ENCODE measurements at places on chromosomes 2 and 18.

DNA sequence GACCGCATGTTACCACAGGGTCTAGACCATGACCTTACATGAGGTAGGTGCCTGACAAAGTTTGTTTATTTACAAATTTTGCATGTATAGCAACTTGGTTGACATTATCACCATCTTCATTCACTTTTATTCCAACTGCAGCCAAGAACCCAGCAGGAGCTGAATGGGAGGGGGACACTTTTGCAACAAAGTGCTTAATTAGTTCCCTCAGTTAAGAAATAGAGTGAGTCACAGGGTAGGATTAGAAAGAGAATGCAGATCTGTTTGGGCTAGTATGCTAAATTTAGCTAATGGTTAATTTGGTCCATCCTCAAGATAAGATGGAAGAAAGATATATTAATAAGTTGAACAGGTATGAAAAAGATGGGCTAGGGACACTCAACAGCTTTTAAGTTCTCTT is 678.9 kb downstream of the ARHGAP15 start:
- no peak for DNase-seq

GRCh38 chr2:2448178-2448577 is 117.1 kb upstream of the MYT1L start:
- DNase-seq, result no peak

- no peak for DNase-seq
Observed at GRCh38 chr2:8659092-8659734, 22.6 kb upstream of the ID2 start.

DNA sequence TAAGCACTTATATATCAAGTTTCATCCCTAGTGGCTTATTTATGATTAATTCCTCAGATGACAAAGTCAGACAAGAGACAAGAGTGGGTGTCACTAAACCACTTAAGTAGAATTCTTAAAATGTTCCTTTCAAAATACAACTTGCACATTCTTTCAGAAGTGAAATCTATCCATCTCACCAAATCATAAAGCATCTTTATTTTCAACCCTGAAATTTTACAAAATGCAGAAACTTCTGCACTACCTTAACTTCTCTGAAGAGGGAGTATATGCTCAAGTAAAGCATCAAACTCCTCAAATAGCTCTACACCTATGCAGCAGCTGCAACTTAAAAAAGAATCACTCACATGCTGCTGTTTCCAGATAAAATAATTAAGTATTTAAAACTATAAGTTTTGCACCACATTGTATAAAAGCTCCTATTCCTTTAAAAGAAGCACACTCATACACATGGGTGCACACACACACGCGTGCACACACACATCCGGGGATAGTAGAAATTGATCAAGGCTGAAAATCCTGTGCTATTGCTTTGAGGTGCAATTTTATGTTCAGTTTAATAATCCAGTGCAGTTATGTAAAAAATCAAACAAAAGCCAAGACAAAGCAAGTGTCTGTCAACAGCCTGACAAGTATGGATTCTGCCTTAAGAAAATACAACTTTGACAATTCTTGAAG is 244.5 kb downstream of the TCF4 start:
- DNase-seq, result no peak

GRCh38 chr2:16104315-16104948 is 164.1 kb downstream of the MYCN start:
- no peak for DNase-seq

GRCh38 chr2:158489366-158490112 is 32.8 kb downstream of the PKP4 start:
- no peak for DNase-seq

DNA sequence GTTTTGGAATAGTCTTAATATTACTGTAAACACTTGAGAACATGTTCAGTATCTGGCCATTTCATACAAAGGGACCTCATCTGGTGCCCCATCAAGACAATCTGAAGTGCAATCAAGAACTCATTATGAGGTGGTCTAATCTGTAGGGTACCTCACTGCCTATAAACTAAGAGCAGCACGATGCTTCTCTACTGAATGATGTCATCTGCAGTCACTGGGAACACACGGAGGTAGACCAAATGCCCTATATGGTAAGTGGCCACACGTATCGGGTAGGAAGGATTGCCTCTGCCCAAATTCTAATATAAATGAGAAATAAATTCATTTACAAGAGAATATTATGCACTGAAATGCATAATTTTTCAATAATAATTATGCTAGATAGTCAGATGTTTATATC is 90.4 kb downstream of the SLC8A1 start:
- no peak for DNase-seq

GRCh38 chr2:101967826-101968513 is 23.8 kb upstream of the IL1R2 start:
- no peak for DNase-seq

DNA sequence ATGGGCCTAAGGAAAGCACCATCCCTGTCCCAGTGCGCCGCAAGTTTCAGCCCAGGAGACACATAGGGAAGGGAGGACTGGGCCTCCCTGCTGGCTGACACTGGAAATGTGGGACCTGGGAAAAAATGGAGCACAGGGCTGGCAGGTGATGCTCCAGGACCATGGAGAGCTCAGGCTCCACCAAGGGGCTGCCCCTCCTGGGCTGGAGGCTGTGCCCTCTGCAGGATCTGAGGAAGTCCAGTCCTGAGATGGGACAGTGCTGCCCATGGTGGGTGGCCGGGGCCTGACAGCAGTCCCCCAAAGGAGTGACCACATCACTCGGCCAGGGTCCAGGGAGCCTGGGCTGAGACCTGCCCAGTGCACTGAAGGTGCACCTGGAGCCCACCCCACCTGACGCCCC is 108.6 kb upstream of the TEKT4 start:
- no peak for DNase-seq

DNA sequence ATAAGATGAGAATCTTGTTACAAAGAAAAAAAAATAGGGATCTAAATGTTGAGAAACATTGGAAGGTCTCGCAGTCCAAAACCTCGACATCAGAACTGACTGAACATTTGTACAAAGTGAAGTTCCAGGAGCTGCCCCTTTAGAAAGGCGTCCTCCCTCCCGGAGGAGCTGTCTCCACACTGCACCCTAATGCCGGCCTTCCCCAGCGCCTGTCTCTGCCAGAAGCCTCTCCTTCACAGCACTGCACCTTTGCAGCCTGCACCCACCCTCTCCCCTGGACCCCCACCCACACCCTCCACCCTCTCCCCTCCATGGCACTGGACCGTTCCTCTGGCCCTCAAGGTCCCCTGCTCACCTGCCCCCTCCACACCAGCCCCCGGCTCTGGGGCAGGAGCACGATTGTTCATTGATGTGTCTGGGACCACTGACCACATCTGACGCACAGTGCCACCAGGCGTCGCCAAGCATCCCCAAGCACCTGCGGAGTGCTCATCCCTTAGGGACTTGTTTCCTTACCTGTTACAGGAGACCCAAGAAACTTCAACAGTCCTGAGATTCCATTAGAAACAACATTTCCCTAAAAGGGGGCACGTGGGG is 90.3 kb upstream of the SNTG2 start:
- DNase-seq, result no peak

DNA sequence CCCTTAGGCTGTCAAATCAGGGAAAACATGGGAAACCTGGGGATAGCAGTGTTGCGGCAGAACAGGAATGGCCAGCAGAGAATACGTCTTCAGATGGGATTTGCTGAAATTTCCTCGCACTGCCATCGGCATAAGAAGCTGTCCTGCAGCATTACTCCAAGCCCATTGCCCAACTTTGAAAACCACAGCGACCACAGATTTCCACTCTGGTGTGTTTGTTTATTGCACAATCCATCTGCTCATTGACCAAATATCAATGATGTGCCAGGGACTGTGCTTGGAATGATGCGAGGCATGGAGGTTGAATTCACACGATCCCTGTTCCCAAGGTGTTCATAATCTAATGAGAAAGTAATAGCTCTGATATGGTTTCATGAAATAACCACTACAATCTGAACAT is 383.3 kb upstream of the MYT1L start:
- no peak for DNase-seq

GRCh38 chr2:172053486-172053885 is 31.8 kb upstream of the DLX1 start:
- no peak for DNase-seq

- no peak for DNase-seq
Observed at GRCh38 chr2:197248623-197249022, 62.0 kb downstream of the ANKRD44 start.

DNA sequence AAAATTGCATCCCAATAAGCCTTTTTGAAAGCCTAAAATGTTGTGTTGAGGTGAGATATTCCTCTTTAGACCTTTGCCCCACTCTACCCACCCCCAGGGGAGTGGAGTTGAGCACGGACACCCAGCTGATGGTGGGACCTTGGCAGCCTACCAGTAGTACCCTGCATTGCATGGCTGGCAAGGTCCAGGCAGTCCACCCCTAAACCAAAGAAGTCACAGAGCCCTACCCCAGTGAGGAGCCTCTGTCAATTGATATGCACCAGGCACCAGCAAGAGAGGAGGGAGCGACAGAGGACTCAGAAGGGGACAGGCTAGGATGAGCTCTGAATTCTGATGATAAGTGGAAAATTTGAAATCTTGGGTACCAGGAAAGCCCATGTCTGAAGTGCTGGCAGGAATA is 38.6 kb downstream of the MARCO start:
- no peak for DNase-seq

- peak; percentile 2 for DNase-seq
Observed at GRCh38 chr2:24721470-24721869, 71.7 kb downstream of the PTRHD1 start.

- DNase-seq, result no peak
Observed at GRCh38 chr2:203582468-203582867, 47.4 kb upstream of the RAPH1 start.

- DNase-seq, result no peak
Observed at GRCh38 chr2:238882082-238882755, 34.3 kb downstream of the TWIST2 start.

DNA sequence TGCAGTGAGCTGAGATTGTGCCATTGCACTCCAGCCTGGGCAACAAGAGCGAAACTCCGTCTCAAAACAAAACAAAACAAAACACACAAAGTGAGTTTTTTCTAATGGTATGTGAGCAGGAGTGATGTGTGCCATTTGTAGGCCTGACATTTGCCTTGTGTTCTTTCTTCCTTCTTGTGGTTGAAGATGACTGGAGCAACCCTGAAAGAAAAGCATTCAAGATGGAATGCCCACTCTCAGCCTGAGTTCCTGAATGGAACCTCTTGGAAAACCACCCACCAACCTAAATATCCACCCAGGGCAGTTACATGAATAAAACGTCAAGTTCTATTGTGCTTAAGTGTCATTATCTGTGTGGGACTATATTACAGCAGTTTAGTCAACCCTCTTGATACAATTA is 26.5 kb downstream of the PGAP1 start:
- no peak for DNase-seq

- DNase-seq, result no peak
Observed at GRCh38 chr2:221726894-221727513, 154.9 kb upstream of the EPHA4 start.

DNA sequence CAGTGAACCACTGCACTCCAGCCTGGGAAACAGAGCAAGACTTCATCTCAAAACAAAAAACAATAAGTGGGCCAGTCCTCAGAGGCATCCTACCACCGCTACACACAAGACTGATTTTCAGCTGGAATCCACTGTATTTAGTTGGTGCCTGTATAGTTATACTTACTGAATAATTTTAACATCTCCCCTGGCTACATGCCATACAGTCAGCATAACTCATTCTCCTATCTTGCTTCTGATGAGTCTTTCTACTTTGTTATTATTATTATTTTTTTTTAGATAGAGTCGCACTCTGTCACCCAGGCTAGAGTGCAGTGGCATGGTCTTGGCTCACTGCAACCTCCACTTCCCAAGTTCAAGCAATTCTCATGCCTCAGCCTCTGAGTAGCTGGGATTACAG is 19.9 kb upstream of the CAB39 start:
- DNase-seq, result no peak

- DNase-seq, result no peak
Observed at GRCh38 chr2:54615832-54616534, 107.5 kb upstream of the EML6 start.

GRCh38 chr18:54950221-54950620 is 9.0 kb downstream of the CCDC68 start:
- no peak for DNase-seq

GRCh38 chr2:235025800-235026536 is 74.2 kb downstream of the SH3BP4 start:
- no peak for DNase-seq

DNA sequence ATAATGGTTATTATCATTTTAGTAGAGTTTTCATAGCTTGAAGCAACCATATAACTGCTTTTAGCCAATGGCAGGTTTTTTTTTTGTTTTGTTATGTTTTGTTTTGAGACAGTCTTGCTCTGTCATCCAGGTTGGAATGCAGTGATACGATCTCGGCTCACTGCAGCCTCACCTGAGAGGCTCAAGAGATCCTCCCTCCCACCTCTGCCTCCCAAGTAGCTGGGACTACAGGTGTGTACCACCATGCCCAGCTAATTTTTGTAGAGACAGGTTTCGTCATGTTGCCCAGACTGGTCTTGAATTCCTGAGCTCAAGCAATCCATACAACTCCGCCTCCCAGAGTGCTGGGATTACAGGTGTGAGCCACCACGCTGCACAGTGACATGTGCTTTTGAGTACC is 117.5 kb upstream of the GAREM1 start:
- no peak for DNase-seq

DNA sequence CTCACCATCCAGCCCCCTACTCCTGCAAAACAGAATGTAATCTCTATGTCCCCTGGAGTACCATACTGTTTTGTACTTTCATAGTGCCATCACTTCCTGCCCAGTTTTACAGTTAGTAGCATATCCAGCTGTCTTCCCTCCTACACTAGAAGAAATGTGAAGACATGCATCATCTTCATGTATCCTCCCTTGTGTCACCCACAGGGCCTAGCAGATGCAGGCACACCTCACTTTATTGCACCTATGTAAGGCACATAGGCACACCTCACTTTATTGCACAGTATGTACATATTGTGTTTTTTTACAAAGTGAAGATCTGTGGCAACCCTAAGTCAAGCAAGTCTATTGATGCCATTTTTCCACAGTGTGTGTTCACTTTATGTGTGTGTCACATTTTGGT is 12.0 kb downstream of the DNAJC27 start:
- no peak for DNase-seq

- DNase-seq, result no peak
Observed at GRCh38 chr2:235607546-235608199, 113.8 kb downstream of the AGAP1 start.

DNA sequence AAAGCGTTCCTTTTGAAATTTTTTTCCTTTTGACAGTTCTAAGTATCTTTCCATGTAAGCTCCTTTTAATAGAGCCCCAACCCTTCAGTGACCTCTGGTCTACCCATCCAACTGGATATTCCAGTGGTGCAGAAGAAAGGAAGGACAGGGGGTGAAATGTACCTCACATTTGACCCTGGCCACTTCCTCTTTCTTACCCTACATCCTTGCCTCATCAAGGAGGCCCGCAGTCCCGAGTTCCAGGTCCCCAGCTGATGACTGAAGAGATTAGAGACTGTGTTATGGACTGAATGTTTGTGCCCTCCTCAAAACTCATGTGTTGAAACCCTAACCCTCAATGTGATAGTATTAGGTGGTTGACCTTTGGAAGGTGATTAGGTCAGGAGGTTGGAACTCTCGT is 158.1 kb downstream of the RBM43 start:
- no peak for DNase-seq

GRCh38 chr2:110858993-110859701 is 126.8 kb downstream of the ACOXL start:
- no peak for DNase-seq

All from activated CD4-positive, alpha-beta T cell treated with anti-CD3 and anti-CD28 coated beads, Interleukin-2, amount 50 U/mL, for 48 hours (primary cell).